ENCODE measurements at places on chromosomes 2 and 18. TPM values are rescaled to one million over a fixed set of nuclear protein-coding genes. Genes with fewer than 3 reads are reported as not detected.
A peak's percentile ranks its signal among the peaks of the same experiment; 100 is the strongest.

The CDK15 gene
- not detected for total RNA-seq

DNA sequence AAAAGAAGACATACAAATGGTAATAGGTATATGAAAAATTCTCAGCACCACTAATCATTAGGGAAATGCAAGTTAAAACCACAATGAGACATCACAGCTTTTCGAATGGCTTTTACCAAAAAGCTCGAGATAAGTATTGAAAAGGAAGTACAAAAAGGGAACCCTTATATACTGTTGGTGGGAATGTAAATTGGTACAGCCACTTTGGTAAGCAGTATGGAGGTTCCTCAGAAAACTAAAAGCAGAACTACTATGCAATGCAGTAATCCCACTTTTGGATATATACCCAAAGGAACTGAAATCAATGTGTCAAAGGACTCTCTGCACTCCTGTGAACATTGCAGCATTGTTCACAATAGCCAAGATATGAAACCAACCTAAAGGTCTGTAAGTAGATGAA is 107.5 kb upstream of the SPATS2L start:
- no peak for DNase-seq

GRCh38 chr2:235406430-235406829 is 87.4 kb upstream of the AGAP1 start:
- no peak for DNase-seq

The C2orf42 gene
- total RNA-seq, result 14.3 TPM

The AGAP1 gene
- total RNA-seq, result 91.4 TPM

The MERTK gene
- total RNA-seq, result 3.4 TPM

The CCDC74A gene
- total RNA-seq, result 3.4 TPM

The TRABD2A gene
- 0.88 TPM for total RNA-seq

DNA sequence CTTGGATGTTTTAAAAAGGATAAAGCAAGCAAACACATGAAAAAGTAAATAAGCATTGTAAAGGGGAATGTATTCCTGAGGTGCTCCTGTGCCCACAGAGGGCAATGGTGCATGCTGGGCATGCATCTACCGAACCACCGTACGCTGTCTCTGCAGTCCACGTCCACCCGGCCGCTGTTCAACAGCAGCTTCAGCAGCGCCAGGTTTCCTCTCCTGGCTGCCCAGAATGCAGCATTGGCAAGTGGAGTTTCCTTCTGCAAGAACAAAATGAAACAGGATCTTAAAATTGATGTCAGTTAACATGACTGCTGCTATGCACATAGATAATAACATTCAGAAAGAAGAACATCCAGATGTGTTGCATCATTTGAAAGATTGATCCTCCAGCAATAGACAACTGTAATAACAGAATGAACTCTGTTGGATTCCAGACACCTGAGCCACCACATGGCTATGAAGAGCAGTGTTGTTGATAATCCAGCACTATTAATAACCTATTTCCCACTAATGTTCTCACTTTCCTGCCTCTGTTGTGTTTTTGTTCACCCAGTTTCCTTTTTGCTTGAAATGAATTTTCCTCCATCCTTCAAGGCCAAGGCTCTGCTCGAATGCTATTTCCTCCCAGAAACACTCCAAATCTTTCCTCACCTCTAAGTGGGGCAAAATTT is 13.6 kb downstream of the ANKRD29 start:
- no peak for DNase-seq

DNA sequence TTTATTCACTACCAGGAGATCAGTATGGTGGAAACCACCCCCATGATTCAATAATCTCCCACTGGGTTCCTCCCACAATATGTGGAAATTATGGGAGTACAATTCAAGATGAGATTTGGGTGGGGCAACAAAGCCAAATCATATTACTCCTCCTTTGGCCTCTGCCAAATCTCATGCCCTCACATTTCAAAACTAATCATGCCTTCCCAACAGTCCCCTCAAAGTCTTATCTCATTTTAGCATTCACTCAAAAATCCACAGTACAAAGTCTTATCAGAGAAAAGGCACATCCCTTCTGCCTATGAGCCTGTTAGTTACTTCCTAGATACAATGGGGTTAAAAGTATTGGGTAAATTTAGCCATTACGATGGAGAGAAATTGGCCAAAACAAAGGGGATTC is 989.5 kb upstream of the CNTNAP5 start:
- DNase-seq, result no peak

- peak; percentile 46 for DNase-seq
Measured at GRCh38 chr18:1663879-1664705, 759.4 kb downstream of the ADCYAP1 start.

The GPATCH11 gene
- 5.5 TPM for total RNA-seq

The M1AP gene
- total RNA-seq, result 7.7 TPM

DNA sequence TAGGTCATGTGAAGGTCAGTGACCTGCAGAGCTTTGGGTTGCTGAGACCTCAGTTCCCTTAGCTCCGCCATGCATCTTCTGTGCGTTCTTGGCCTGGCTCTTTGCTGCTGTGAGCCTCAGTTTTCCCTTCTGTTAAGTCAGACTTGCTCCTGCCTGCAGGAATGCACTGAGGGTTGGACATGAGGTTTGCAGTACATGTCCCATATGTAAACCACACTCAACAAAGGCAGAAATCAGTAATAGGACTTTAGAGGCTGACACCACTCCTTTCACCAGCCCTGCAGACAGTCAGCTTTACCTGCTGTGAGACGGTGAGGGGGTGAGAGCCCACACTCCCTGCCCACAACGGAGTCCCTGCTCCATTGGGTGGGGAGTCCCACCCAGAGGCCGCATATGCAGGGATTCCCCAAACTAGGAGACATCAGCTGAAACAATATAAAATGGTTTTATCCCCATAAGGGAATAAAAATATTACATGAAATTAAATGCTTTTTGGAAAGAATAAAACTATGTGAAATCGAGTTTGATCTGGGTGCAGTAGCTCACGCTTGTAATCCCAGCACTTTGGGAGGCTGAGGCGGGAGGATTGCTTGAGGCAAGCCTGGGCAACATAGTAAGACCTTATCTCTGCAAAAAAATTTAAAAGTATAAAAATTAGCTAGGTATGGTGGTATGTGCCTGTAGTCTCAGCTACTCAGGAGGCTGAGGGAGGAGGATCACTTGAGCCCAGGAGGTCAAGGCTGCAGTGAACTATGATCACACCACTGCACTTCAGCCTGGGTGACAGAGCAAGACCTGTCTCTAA is 55.1 kb downstream of the MYO7B start:
- no peak for DNase-seq

- no peak for DNase-seq
Measured at GRCh38 chr2:203062126-203062525, 47.5 kb downstream of the NBEAL1 start.

GRCh38 chr2:240981280-240981679 is 17.1 kb upstream of the SNED1 start:
- no peak for DNase-seq

GRCh38 chr2:71532327-71532726 is 79.0 kb downstream of the DYSF start:
- no peak for DNase-seq

GRCh38 chr2:205747829-205748386 is 65.6 kb downstream of the NRP2 start:
- peak; percentile 68 for DNase-seq

DNA sequence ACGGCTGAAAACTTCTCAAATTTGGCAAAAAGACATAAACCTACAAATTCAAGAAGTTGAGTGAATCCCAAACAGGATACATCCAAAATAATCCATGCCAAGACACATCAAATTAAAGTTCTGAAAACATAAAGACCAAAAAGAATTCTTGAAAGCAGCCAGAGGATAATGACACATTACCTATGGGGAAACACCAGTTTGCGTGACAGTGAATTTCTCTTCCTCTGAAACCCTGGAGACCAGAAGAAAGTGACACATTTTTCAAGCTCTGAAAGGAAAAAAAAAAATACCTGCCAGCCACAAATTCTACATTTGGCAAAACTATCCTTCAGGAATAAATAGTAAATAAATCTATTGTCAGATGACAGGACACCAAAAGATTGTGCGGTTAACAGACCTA is 86.0 kb upstream of the AFF3 start:
- DNase-seq, result no peak

DNA sequence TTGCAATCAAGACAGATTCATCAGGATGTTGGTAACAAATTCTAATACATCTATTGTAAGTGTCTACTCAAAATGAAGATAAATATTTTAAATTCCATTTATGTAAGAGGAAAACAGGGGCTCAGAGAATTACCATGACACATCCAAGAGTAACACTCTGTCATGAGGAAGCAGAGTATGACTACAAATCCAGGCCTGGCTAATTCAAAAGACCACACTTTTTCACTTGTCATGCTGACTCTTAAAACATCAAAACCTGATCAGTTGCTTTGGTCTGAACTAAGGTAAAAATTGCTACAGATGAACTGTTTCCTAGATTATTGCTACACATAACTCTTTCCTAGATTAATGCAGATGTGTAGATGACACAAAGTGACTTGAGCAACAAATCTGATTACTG is 880.6 kb downstream of the TSN start:
- no peak for DNase-seq

GRCh38 chr2:68222287-68222686 is 30.0 kb downstream of the PPP3R1 start:
- DNase-seq, result no peak

The TLX2 gene
- 3.8 TPM for total RNA-seq

GRCh38 chr2:48270209-48270608 is 259.7 kb upstream of the STON1 start:
- DNase-seq, result no peak

The PXDN gene
- total RNA-seq, result 92.2 TPM

GRCh38 chr2:10490806-10491291 is 42.7 kb upstream of the ODC1 start:
- DNase-seq, result peak; percentile 75

The ANKRD36B gene
- 34.0 TPM for total RNA-seq

GRCh38 chr2:44705876-44706480 is 235.5 kb upstream of the SIX3 start:
- DNase-seq, result no peak

The THSD7B gene
- total RNA-seq, result not detected

DNA sequence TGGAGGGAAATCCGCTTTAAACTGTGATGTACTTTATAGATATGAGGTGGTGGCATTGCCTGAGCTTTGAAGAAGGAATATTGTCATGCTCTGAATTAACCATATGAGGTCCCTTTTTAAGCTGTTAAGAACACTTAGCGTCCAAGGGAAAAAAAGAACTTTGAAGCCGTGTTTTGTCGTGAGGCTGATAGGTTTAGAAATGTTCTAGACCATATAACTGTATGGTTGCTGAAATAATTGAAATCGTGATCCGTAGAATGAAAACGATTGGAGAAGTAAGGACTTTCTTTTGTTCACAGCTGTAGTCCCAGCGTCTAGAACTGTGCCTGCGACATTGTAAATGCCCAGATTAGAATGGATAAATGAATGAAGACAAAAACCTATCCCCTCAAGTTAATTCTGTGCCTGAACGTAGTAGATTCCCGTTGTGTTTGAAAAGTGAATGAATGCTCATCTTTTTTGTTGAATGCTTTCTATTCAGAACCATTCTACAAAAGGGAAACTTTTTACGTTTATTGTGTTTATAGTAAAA is 1.5 kb downstream of the SMCHD1 start:
- DNase-seq, result no peak

GRCh38 chr18:78953566-78953965 is 26.1 kb upstream of the SALL3 start:
- no peak for DNase-seq

DNA sequence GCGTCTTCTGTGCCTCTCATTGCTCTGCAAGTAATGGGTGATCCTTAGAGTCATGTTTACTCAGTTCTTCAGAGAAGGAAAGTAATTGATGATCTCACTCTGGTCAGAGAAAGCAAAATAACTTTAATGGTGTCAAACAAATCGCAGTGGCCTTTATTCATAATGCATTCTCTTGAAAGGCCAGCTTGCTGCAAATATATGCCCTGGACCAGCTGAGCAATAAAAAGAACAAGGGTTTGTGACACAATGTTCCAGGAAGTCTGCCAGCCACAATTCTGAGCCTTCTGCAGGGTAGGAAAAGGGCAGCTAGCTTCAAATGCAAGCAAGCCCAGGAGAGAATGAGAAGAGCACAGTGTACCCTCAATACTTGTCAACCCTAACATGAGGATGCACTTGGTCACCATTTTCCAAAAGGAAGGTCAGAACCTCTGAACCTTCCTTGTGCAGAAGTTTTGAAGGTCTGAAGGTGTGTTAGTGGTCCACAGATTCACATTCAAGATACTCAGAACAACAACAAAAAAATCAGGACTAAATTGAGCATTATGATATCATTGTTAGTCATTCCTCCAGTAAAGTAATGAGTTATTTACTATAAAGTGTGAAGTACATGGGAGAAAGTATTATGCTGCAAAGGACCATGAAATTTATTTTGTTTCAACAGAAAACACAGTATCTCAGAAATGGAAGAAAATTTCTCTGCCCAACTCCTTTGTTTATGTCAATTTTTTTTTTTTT is 355.6 kb downstream of the PAX3 start:
- peak; percentile 86 for DNase-seq

- DNase-seq, result no peak
Measured at GRCh38 chr2:6939071-6939470, 21.9 kb downstream of the RNF144A start.

- DNase-seq, result no peak
Measured at GRCh38 chr2:121529439-121530211, 1.1 kb upstream of the RNU4ATAC start.

DNA sequence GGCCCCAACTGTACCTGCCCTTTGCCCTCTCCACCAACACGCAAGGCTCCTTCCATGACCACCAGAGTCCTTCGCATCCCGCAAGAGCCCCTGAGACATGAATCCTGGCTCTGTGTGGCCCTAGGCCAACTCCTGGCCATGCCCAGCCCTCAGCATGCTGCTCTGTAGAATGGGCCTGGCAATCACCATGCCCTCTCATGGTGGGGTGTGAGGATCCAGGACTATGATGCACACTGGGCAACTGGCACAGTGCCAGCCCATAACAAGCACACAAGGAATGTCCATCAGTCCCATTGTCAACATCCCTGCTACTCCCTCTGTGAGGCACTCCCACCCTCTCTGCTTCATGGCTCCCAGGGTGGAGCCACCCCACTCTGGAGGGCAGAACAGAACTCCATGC is 44.7 kb downstream of the FER1L5 start:
- no peak for DNase-seq

GRCh38 chr2:230575642-230576324 is 136.9 kb upstream of the CAB39 start:
- no peak for DNase-seq

DNA sequence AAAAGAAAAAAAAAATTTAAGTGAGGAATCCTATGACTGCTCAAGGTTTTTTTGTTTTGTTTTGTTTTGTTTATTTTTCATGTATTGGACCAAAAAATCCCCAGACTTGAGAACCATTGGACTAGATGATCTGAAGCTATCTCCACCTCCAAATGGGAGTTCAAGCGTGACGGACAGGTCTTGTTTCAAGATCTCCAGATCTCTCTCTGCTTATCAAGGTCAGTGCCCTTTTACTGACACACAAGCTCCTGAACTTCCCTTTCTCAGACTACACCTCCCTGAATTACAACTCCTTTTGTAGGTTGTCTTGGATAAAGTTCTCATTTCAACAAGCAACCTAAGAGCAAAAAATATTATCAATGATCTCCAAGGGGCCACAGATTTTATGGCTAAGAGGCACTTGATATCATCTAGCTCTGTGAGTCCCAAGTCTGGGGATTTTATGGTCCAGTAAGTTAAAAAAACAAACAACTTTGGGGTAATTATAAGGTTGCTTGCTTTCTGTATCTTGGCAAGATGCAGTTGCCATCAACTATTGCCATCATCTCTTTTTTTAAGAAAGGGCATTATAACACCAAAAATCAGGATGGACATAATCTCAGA is 396.0 kb upstream of the ATP5MC3 start:
- DNase-seq, result no peak

The EVX2 gene
- not detected for total RNA-seq

GRCh38 chr2:160351956-160352355 is 141.7 kb downstream of the RBMS1 start:
- no peak for DNase-seq

- DNase-seq, result no peak
Measured at GRCh38 chr18:47750889-47751423, 179.5 kb downstream of the SMAD2 start.

Measured in PC-9 (cell line).